ENCODE measurements at places on chromosomes 7 and 10.
A peak's percentile ranks its signal among the peaks of the same experiment; 100 is the strongest.

GRCh38 chr10:110160081-110160480, 47.3 kb upstream of the MXI1 start:
- DNase-seq, result no peak

DNA sequence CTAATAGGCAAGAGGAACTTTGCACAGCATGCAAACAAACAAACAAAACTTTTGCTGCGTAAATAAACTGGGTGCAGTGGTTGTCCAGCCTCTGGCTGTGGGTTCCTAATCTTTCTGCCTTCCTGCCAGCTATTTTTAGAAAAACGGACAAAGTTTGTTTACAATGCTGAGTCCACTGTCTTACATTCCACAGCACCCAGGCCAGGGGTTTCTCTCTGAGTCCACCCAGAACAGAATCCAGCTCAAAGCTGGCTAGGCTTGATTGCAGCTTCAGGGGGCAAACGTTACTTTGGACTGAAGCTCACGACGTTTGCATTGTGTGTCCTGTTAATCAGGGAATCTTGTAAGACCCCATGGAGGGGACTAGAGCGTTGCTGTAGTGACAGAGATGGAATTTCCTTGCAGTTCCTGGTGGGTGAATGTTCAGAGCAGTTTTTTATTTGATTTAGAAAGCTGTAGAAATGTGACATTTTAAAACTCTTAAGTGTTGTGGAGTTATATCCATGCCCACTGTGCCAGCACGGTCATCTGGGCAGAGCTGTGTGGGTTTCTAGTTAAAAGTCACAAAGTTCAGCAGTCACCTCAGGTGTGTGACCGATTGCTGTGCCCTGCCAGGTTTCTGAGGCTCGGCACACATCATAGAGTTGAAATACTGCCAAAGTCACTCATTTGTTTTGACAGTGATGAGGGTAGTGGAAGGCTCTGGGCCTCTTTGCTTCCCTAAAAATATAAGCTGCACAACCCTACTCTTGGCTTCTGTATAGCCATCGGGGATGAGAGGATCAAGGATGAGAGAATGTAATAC, 247.0 kb downstream of the STK31 start:
- no peak for DNase-seq

DNA sequence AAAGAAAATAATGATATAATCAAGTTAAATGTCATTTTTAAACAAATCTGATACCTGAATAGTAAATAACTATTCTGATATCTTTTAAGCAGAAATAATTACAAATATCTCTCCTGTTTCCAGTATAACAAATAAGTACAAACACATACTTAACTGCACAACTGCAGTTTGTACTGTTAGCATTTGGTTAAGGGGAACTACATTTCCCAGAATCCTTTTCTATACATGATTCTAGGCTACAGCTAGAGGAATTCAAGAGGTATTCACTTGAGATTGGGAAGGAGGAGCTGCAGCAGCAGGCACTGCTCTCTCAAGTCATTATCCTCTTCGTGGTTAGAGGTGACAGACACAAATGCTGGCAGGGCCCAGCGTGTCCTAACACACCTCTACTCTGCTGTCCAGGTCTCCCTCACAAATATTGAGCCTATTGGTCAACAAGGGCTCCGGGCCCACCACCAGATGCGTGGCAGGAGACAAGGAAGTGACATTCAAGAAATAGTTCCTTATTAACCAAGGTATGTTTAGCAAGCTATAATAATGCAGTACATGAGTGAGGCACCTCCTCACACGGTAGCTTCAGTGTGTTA, 255.1 kb upstream of the MKLN1 start:
- no peak for DNase-seq

DNA sequence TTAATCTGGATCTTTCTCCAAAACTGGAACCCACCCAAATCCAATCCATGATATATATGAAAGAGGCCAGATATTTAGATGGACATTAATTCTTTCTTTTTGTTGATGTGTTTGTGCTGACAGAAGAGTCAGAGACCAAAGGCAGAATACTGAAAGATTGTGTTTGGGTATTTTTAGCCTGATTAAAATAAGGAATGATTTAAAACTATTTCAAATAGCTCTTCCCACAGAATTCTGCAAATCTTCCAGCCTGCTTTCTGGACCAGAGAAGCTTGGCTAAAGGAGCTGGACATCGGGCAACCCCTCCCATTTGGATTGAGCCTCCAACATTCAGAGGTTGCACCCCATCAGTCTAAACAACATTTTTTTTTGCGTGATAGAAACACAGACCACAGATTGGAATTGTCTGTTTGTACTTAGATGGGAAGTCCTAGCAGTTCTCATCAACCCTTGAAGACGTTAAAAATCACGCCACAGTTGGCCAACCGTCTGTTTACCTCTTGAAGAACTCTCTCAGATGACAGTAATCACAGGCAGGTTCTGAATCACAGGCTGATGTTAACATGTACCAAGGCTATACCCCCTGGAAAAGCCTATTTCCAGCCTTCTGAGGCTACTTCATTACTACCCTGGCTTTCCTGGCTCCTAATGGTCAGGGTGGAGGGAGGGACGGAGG, 155.2 kb upstream of the NRP1 start:
- no peak for DNase-seq

GRCh38 chr10:93481637-93482144, 443 bp downstream of the MYOF start:
- DNase-seq, result no peak

GRCh38 chr7:46131916-46132795, 211.1 kb upstream of the IGFBP3 start:
- no peak for DNase-seq

DNA sequence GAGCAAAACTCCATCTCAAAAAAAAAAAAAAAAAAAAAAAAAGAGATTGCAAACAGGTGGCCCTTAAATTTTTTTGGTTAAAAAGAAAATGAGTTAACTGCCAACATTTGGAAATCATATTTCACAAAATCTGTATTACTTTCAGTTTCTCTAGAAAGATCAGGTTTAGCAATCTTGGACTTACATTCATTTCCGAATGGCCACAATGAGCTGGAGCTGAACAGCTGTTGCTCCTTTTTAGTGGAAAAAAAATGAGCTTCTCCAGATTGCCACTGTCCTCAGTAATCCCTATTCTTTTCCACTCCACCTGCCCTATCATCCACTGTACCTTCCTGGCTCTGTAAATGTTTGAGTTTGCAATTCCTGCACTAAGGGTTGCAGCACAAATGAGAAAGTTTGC, 43.6 kb downstream of the RAB11FIP2 start:
- DNase-seq, result no peak

- no peak for DNase-seq
Measured at GRCh38 chr7:11450281-11450680, 381.7 kb downstream of the THSD7A start.

- peak; percentile 83 for DNase-seq
Measured at GRCh38 chr10:117005026-117005526, at the start of gene SHTN1. TSS of gene SHTN1 (minus strand) at chr10:117005187. CDS start at chr10:117005079, 108 bp downstream.

DNA sequence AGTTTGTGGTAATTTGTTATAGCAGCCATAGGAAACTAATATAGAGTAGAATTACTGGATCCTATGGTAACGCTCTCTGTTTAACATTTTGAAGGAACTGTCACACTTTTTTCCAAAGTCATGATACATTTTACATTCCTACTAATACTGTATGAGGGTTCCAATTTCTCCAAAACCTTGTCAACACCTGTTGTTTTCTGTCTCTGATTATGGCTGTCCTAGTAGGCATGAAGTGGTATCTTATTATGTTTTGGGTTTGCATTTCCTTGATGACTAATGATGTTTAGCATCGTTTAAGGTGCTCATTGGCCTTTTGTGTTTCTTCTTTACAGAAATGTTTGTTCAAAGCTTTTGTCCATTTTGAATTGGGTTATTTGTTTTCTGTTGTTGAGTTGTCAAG, 69.6 kb downstream of the VPS50 start:
- no peak for DNase-seq

GRCh38 chr10:125491381-125491780, 191.6 kb downstream of the TEX36 start:
- DNase-seq, result no peak

GRCh38 chr10:6002809-6003510, 25.6 kb upstream of the IL15RA start:
- DNase-seq, result no peak

GRCh38 chr7:2981103-2981480, 62.6 kb downstream of the CARD11 start:
- no peak for DNase-seq

DNA sequence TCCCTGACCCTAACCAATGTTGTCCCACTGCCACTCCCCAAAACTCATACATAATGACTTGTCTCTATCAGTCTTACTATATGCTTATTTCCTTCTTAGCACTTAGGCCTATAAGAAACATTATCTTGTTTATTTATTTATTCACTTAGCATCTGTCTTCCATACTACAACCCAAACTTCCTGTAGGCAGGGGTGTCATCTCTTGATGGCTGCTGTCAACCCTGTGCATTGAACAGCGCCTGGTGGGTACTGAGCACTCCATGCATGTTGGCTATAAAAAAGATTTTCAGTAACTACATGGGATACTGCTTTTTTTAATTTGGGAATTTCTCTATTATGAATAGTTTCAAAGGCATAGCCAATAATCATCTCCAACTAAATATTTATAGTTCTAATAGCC, 46.7 kb downstream of the JAZF1 start:
- DNase-seq, result no peak

GRCh38 chr10:102230264-102230860, 4.3 kb downstream of the ELOVL3 start:
- DNase-seq, result no peak

DNA sequence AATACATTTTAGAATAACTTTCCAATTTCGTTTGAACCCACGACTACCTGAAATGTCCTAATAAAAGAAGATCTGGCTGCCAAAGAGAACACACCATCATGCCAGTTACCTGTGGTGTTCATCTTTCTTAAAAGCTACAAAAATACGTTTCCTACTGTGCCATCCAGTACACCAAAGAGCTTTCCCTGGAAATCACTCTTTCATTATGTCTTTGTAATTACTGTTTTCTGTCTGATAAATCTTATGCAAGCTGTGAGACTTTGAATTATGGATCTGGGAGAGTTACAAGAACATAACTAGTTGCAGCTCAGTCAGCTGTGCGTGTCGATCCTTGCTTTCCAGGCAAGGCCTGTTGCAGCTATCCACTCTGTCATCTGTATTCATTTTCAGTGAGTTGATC, 12.5 kb upstream of the POM121L12 start:
- no peak for DNase-seq

DNA sequence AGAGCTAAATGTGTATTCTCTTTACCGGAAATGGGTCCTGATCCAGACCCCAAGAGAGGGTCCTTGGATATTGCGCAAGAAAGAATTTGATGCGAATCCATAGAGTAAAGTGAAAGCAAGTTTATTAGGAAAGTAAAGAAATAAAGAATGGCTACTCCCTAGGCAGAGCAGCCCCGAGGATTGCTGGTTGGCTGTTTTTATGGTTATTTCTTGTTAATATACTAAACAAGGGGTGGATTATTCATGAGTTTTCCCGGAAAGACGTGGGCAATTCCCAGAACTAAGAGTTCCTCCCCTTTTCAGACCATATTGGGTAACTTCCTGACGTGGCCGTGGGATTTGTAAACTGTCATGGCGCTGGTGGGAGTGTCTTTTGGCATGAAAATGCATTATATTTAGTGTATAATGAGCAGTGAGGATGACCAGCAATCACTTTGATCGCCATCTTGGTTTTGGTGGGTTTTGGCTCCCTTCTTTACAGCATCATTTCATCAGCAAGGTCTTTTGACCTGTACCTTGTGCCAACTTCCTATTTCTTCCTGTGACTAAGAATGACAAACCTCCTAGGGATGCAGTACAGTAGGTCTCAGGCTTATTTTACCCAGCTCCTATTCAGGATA, 60.4 kb downstream of the ARL4A start:
- DNase-seq, result no peak

- no peak for DNase-seq
Measured at GRCh38 chr10:50291261-50291850, 40.0 kb upstream of the ASAH2 start.

DNA sequence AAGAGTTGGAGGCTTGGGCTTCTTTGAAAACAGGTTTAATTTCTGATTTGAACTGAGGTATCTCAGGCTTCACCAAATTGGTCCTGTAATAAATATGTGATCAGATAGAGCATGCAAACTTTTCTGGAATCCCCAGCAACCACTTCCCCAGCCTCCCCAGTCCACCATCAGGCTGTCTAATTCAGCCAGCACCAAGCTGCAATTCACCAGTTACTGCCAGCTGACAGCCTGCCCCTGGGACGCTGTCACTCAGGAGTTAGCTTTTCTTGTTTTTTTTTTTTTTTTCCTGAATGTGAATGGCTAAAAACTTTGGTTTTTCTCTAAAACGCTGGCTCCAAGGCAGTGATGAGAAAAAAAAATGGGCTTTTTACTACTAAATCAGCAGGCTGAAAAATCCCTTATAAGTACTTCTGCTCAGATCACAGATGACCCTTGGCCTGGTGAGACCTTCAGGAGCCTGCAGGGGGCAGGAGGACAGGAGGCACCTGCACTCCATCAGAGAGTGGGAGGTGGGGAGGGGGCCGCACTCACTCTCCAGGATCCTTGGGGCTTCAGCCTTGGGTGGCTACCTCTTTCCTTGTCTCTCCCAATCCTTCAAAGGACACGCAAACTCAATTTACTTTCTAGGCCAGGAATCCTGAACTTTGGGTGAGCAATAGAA, 349.4 kb downstream of the GATA3 start:
- no peak for DNase-seq

DNA sequence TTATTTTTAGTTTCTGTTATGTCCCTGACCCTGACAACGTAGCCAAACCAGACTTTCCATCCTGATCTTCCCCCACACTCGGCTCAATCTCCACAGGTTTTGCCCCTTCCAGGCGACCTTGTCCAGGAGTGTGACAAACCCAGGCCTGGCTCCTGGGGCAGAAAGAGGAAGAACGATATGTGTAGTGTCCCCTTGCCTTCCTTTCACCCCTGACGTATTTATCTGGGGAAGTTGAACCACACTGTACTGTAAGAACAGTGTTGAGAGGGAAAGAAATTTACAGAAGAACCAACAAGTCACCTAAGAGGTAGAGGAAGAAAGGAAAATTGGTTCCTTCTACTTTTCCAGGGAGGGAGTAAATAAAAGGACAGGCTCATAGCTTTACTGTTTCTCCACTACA, 158.0 kb downstream of the VTI1A start:
- DNase-seq, result no peak

DNA sequence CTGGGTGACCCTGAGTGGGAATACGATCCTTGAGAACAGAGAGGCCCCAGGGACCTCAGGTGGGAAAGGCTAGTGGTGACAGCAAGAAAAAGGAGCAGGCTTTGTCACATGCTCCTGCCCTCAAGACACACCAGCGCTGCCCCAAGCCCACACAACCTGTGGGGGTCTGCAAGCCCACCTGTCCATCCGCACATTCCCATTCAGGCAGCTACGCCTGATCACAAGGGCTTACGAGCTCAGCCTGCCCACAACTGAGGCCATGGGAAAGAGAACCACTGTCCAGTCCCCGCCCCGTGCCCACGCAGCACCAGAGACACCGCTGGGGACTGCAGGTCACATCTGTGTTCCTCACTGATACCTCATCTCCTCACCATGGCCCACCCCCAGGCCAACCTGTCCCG, 26.7 kb downstream of the EBF3 start:
- DNase-seq, result no peak

GRCh38 chr7:17854261-17855047, 85.8 kb downstream of the SNX13 start:
- no peak for DNase-seq

Measured in retina (tissue), 1 donor.